ENCODE measurements at places on chromosomes 2 and 18.

- DNase-seq: no peak
Measured at GRCh38 chr18:25239581-25240419, 112.2 kb downstream of the ZNF521 start.

GRCh38 chr2:437180-437579, 149.3 kb upstream of the ALKAL2 start:
- no peak for DNase-seq

- DNase-seq: no peak
Measured at GRCh38 chr2:70738159-70738558, 29.8 kb downstream of the ADD2 start.

DNA sequence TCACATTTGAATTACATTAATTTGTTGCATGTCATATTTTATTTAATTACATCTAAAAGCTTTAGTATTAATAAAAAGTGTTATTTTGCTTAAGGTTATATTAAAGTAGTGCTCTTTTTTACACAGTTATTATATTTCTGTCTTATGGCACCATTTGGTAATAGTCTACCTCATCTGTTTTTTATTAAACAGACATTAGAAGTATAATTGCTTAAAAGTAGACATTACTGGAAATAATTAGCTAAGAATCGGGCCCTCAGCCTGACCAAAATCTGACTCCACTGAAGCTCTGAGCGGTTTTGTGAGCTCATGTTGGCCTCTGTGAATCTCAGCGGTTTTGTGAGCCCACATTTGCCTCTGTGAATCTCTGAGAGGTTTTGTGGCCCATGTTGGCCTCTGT, 102.5 kb upstream of the SNTG2 start:
- DNase-seq: no peak

- DNase-seq: no peak
Measured at GRCh38 chr2:236940497-236940896, 145.2 kb upstream of the COPS8 start.

- no peak for DNase-seq
Measured at GRCh38 chr2:106830191-106830590, 55.8 kb downstream of the ST6GAL2 start.

GRCh38 chr2:118371515-118371914, 283.2 kb downstream of the INSIG2 start:
- no peak for DNase-seq

- DNase-seq: no peak
Measured at GRCh38 chr2:163173591-163173990, 335.0 kb upstream of the KCNH7 start.

- DNase-seq: no peak
Measured at GRCh38 chr2:219123356-219124135, 37.1 kb downstream of the NHEJ1 start.

GRCh38 chr2:233856184-233856583, 1.8 kb upstream of the HJURP start:
- no peak for DNase-seq

DNA sequence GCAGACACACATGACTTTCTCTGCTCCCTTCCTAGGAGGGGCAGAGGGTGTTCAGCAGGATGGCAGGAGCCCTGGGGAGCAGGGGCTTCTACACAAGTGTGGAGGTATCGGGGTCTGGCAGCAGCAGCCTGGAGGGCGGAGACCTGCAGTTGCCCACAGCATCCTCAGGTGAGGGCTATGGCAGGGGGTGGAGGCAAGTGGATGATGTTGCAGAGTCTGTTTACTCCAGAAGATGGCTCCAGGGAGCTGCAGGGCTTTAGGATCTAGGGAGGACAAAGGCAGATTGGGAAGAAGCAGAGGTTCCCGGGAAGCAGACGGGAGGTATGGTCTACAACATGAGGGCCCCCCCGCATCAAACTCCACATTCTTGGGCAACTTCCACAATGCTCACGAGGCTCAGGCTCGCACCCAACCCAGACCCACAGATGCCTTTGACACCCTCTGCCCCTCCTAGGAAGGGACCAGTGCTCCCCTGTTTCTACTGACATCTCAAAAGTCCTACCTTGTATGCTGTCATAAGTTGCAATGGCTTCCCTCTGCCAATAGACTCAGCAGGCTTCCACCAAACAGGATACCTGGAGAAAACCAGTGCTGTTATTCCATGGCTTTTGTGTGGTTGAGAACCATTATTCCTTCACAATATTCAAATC, 12.0 kb upstream of the ATP6V1C2 start:
- DNase-seq: no peak

- no peak for DNase-seq
Measured at GRCh38 chr2:121343191-121343590, 58.2 kb upstream of the TFCP2L1 start.

GRCh38 chr2:190961918-190962487, 52.0 kb downstream of the STAT1 start:
- no peak for DNase-seq

DNA sequence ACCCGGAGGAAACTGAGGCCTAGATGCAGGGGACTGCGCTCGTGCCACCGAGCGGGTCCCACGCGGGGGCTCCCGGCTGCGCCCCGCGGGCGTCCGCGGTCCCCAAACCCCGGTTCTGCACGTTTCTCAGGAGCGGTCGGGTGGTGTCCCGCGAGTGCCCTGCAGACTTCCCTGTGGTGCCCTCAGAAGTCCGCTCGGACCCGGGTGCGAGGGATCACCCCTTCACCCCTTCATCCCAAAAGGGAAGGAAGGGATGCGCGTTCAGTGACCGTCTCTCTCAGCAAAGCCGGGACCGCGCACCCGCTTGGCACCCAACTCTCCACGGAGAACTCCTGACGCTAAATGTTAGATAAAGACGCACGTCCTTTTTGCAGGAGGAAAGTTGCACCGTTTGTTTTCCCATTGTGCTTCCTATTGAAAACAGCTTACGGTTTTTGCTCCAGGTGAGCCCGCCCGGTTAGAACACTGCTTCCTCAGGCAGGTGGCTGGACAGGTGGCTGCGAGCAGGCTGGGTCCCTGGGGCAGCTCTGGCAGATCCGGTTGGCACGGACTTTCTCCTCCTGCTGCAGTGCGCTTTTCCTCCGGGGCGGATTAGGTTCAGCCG, 779 bp downstream of the DGKD start:
- no peak for DNase-seq

DNA sequence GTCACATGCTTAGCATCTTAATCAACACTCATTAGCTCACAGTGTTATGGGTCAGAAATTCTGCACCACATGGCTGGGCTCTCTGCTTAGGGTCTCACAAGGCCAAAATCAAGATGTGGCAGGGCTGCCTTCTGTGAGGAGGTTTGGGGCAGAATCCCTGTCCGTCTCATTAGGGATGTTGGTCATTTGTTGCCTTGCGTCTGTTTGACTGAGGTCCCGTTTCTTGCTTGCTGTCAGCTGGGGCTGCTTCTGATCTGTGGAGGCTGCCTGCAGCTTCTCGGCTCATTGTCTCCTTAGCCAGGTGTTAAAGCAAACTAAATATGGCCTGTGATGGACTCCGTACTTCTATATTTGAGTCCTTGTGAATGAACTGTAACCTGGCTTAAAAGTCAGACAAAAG, 146.5 kb downstream of the NDUFA10 start:
- no peak for DNase-seq

All from cortex of kidney (tissue), 1 donor.